Activated CD4-positive, CD25-positive, alpha-beta regulatory T cell treated with anti-CD3 and anti-CD28 coated beads, Interleukin-2, amount 50 U/mL, for 72 hours (primary cell): ENCODE measurements at places on chromosomes 16 and 17.

- DNase-seq, result no peak
Observed at GRCh38 chr17:8873801-8874715, 6.6 kb upstream of the PIK3R6 start.

GRCh38 chr17:81239714-81240555 lies 817 bp downstream of the NDUFAF8 start:
- peak; percentile 50 for DNase-seq

DNA sequence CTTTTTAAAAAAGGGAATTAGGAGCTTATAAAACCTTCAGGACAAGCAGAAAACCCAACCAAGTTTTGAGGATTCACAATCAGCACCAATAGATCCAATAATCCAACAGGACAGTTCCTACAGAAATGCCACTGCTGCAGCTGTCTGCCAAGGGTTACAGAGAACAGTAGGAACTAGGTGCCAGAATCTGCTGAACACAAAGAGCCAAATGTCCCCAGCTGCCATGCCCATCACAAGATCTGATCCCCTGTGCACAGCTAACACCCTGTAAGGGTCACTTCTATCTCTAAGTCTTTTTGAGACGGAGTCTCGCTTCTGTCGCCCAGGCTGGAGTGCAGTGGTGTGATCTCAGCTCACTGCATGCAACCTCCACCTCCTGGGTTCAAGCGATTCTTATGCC lies 262.3 kb downstream of the STX8 start:
- no peak for DNase-seq

- DNase-seq, result no peak
Observed at GRCh38 chr16:68711421-68712139, 25.5 kb upstream of the CDH1 start.

- no peak for DNase-seq
Observed at GRCh38 chr16:63921737-63922295, 1200.0 kb downstream of the CDH11 start.

DNA sequence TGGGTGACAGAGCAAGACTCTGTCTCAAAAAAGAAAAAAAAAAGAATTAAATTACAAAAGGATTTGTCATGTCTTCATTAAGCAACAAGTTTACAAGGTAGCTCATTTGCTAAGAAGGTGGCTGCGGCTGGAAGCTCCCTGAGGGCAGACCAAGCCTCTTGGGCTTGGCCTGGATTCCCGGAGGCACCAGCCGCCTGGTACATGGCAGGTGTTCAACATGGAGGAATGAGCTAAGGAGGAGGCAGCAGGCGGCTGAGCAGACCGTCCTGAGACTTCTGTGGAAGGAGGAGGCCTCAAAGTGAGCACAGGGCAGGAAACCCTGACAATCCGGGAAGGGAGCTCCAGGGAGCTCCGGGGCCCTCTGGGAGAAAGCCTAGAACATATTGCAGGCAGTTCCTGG lies 3.2 kb upstream of the MYLK3 start:
- no peak for DNase-seq
